ENCODE measurements at places on chromosomes 2 and 18.

DNA sequence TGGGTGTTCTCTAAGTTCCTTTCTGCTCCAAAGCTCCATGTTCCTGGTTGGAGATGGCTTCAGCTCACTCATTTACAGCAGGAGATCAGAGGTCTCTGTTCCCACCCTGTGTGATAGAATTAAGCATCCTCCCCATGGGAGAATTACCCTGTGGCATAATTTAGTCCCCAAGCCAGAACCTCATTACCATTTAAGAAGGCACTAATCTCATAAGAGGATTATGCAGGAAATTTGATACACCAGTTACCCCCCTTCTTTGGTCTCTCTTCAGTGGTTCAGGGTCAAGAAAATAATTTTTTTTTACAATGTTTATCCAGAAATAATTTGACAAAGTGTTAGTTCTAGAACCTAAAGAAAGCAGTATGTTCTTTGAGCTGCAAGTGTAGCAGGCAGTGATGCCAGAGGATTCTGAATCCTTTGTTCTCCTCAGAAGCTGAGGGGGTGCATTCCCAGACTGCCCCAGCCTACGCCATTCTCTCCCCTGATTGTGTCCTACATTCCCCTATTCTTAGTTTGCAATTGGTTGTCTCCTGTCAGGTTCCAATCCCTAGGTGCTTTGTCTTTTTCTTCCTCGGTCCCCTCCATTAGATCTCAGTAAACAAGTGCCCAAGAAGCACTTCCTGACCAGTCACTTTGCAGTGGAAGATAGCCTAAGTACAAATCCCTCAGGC lies 163.6 kb downstream of the PRKCE start:
- no peak for DNase-seq

DNA sequence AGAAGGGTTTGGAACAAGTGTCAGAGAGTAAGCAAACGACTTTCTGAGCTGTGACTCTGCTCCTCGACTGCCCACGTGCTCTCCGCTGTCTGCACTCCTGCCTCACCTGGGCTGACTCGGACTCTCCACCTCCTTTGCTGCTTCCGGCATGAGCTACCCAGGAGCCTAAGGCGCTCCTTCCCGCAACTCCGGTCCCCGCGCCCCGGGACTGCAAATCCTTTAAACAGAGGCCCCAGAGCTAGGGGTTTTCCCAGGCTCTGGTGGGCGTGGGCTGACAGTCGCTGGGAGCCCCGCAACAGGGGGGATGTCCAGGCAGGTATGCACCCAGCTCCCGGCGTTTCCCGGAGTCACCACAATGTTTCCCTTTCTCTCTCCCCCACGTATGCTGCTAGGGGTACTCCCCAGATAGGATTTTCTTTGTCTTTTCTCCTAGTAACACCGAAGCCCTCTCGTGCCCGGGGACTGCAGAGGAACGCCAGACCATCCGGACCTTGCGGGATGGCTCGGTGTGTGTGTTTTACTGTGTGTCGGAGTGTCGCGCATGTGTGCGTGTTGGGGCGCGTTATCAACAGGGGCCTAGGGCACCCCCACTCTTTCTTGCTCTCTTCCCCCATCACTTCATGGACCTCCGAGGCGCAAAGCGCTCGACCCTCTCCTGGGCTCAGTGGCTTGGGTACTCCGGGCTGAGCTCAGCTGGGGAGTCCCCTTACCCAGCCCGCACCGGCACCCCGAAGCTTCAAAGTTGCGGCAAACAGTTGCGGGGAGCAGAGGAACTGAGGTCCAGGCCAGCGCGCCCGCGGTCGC lies 691 bp upstream of the THSD7B start:
- no peak for DNase-seq

DNA sequence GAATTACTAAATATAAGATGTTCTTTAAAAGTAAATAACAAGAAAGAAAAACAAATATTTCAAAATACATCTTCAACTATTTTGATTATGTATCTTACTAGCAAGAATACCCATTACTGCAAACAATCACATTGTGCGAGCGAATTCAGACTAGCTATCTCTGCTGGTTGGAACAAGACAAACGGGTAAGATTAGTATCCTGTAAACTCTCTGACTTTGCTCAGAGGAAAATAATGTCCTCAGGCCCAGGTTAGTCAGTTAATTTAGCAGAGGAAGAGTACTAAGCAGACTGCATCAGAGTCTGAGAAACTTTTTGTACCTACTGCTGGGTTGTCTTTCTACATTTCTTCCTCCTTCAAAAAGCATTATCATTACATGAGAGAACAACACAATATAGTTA lies 50.4 kb upstream of the MCM6 start:
- no peak for DNase-seq

- DNase-seq, result no peak
Observed at GRCh38 chr2:43011158-43011491, 215.3 kb downstream of the ZFP36L2 start.

DNA sequence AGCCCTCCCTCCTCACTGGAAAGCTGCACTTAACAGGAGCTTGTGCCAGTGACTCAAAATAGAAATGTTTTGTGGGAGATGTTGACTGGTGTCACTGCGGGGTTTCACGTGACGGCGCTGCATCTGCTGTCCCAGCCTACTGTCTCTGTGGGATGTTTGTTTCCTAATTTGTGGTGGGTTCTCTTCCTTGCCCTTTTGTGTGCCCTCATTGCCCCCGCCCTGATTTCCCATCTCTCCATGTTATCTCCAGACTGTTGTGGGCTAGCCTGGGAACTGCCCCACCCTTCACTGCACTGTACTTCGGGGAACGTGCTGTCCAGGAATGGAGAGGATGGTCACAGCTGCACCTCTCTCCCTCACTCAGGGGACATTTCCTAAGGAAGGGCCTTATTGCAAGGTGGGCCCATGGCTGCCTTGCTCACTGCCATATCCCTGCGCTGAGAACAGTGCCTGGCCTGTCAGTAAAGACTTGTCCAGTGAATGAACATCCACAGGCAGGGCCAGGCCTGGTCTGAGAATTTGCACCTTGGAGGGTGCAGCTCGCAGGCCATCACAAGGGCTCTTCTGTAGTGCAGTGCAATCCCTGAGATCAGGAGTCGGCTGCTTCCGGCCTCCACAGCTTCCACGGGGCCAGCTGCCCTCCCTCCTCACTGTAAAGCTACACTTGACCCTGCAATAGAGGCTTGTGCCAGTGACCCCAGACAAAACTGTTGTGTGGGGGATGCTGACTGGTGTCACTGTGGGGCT lies 18.1 kb downstream of the ZAP70 start:
- no peak for DNase-seq

- DNase-seq, result no peak
Observed at GRCh38 chr18:42657551-42657950, 457.9 kb downstream of the RIT2 start.
